ENCODE measurements at places on chromosomes 16 and 17. TPM values are rescaled to one million over a fixed set of nuclear protein-coding genes. Genes with fewer than 3 reads are reported as not detected.

GRIN2A gene
- total RNA-seq: 0.32 TPM

SLC2A4 gene
- 0.16 TPM for total RNA-seq

NPIPA1 gene
- total RNA-seq: 67.6 TPM

MEIOB gene
- not detected for total RNA-seq

MAF gene
- total RNA-seq: 29.0 TPM

NOS2 gene
- not detected for total RNA-seq
